ENCODE measurements at places on chromosomes 5 and 9.

GRCh38 chr9:470552-471194, 256.0 kb downstream of the DOCK8 start:
- DNase-seq: no peak

- DNase-seq: no peak
These were observed 17.3 kb upstream of the ITGA1 start for GRCh38 chr5:52770287-52770939.

DNA sequence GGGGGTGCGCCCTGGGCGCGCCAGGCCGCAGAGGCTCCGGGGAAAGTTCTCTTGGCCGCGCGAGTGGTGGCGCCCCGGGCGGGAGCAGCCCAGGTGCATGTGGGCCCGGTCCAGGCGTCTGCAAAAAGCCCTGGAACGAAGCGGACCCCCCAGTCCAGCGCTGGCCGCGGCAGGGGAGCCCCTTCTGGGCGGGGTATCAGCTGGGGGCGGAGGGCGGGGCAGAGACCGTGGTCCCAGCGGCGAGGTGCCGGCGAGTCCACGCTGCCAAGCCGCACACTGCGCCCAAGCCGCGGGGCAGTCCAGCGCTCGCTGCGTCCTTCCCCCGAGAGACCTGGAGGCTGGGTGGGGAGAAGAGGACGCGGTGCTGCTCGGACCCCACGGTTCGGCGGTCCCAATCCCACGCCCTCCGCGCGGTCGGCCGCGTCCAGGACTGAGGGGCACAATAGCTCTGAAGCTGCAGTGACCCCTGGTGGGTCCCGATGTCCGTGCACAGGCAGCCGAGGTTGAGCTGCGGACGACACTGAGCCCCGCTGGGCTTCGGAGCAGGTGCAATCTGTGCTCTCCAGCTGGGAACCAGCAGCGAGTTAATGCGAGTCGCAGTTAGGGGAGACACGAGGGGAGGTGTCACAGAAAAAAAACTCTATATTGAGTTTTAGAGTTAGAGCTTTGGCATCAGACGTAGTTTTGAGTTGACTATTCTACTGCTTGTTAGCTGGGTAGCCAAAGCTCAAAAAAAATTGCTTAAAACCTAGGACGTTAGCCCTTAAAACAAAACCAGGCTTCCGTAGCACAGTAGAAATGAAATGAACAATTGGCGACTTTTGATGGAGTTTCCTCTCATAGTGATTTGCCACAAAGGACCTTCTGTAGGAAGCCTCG, 1.1 kb upstream of the EPB41L4A start:
- DNase-seq: peak; percentile 41

- peak; percentile 15 for DNase-seq
These were observed 26.2 kb upstream of the WDR41 start for GRCh38 chr5:77518304-77518703.

DNA sequence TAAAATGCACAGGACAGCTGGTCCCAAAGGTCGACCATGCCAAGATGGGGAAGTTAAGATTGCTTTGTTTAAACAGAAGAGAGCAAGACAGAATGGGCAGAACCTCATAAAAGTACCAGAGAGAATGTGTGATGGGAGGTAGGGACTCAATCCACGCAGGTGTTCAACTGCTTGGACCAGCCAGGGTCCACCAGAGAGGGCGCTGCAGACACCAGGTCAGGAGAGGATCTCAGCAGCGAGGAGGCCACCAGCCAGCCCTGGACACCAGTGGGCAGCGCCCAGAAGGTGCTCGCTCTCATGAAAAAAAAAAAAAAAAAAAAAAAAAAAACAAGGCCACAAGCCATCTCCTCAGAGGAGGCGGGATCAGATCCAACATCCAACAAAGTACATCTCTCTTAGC, 81.8 kb downstream of the SHC3 start:
- DNase-seq: no peak

GRCh38 chr5:74638970-74639806, 1.3 kb downstream of the ENC1 start:
- peak; percentile 22 for DNase-seq

DNA sequence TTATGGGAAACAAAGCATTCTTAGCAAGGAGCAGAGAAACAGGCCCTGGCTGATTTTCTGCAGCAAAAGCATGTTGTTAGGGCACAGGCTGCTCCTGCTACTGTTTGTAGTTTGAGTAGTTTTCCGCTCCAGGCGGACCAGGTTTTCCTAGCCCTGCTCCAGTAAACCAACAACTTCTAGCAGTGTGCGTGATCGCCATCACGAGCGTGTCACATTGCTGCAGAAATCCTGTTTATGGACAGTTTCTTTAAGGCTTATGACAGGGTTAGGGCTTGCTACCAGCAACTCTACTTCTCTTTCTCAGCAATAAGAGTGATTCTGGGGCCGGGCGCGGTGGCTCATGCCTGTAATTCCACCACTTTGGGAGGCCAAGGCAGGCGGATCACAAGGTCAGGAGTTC, 803.9 kb upstream of the CDH10 start:
- DNase-seq: peak; percentile 64

- no peak for DNase-seq
These were observed 10.6 kb downstream of the CDH12 start for GRCh38 chr5:22842574-22842973.

- DNase-seq: no peak
These were observed 23.7 kb upstream of the PDE8B start for GRCh38 chr5:77186652-77187370.

- no peak for DNase-seq
These were observed 439.1 kb downstream of the RAB3C start for GRCh38 chr5:59021837-59022514.

GRCh38 chr9:96020792-96021550, 145.5 kb downstream of the ERCC6L2 start:
- DNase-seq: no peak

GRCh38 chr5:21623831-21624230, 1229.3 kb downstream of the CDH12 start:
- DNase-seq: no peak

- DNase-seq: peak; percentile 7
These were observed 1.5 kb downstream of the RASGRF2 start for GRCh38 chr5:80961376-80962281.

- DNase-seq: no peak
These were observed 15.6 kb downstream of the TENT4A start for GRCh38 chr5:6728795-6729183.

DNA sequence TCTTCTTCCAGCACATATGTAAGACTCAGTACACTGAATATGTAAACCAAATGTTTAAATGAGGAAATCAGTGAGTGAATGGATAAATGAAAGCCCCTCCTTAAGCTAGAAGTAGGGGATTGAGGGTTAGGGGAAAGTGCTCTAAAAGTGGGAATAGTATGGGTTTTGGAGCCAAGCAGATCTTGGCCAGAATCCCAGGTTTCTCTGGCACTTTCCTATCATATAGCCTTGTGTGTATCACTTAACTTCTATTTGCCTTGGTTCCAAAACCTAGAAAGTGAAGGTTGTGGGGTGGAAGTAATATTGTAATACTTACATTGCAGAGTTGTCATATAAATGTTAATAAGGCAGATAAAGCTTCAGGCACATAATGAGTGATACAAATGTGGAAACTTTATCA, 45.0 kb upstream of the SV2C start:
- DNase-seq: no peak

DNA sequence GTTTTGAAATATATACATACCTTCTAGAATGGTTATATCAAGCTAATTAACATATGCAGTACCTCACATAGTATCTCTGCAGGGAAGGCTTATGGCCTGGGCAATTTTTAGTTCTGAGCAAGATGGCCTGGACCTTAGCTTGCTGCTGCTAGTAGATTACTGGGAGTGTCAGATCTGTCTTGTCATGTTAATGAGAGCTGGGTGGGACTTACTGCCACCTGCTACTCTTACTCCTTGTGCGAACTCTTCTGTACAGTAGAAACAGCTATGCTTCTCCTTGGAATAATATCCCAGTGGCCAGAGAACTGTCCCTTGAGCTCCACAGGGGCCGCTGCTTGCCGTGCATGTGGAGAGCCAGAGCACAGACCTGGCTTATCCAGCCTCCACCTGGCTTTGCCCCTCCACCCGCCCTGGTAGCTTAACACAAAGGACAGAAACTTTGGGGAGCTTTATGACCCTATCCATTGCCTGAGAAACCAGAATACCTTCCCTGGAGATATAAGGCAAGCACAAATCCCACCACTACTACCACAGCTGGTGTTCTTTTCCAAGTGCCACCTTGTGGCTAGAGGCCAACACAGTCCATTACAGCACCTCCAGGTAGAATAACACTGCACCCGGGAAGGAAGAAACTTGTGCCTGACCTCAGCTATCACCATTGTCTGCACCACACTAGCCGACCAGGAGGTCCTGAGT, 74.4 kb upstream of the RUSC2 start:
- DNase-seq: no peak

DNA sequence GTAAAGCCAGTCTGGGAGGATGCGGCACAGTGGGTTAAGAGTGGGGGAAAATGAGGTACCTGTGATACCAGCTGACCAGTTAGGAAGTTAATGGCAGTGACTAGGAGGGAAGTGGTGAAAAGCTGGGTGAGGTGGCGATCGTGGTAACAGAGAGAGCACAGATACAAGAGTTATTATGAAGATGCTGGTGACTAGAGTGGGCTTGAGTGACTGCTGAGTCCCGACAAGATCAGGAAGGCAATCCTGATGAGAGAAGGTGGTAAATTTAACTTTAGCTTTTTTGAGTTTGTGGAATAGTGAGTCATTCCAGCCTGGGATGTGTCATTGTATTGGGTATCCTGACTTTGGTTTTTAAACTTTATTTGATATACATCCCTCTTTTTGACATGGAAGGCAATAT, 38.8 kb downstream of the CMYA5 start:
- no peak for DNase-seq

- DNase-seq: no peak
These were observed 6.4 kb downstream of the GRIA1 start for GRCh38 chr5:153496835-153497234.

- no peak for DNase-seq
These were observed 200.3 kb downstream of the C9orf152 start for GRCh38 chr9:110007477-110008270.

- no peak for DNase-seq
These were observed 233.7 kb downstream of the GLIS3 start for GRCh38 chr9:4066120-4066519.

- no peak for DNase-seq
These were observed 77.4 kb downstream of the MEGF10 start for GRCh38 chr5:127367946-127368465.

GRCh38 chr5:167348251-167348926, 943.1 kb upstream of the WWC1 start:
- no peak for DNase-seq

GRCh38 chr9:211036-211435, 3.6 kb upstream of the DOCK8 start:
- DNase-seq: no peak

DNA sequence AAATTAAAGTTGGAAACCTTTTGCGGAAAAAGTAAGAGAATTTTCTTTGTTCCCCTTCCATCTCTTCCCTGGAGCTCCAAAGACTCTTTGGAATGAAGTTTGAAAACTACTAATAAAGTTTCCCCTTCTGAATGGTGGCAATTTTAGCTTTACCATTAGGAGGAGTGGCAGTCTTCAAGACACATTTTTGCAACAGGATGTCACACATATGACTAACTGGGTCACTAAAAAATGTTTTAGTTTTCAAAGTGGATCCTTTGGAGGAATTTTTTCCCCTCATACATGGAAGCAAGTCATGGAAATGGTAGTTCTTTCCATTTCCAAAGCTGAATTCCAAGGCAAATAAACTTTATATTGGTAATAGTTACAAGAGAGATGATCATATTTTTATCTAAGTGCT, 15.6 kb downstream of the FBXO4 start:
- DNase-seq: no peak

GRCh38 chr9:107307331-107307730, 24.3 kb downstream of the RAD23B start:
- DNase-seq: no peak

DNA sequence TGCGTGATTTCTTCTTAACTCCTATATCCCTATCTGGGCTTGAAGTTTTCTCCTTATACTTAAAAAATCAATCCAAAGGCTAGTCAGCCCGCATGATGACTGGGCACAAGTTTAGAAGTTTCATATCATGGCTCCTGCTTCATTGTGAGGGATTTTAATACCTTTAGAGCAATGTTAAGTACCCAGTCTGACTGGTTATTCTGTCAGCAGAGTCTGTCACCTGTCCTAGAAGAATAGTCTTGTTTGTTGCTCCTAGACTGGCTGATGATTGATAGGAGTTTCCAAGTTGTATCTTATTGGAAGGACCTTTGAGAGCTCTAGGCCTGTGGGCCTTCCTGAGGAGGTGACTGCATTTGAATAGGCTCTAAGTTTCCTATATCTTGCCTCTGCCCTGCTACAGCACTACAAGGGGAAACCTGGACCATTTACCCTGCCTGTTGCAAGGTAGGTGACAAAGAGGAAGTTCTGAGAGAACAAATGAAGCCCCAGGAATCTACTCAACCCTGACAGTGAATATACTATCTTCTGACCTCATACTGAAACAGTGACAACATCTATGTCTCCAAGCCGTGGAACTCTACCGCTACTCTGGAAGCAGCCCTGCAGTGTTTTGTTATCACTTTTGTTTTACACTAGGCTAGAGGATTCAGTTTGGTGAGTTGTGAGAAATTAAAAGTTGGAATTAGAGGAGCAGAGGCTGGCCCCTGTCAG, 66.5 kb downstream of the F2RL2 start:
- no peak for DNase-seq

GRCh38 chr5:137279521-137280231, 219.4 kb downstream of the SPOCK1 start:
- no peak for DNase-seq

DNA sequence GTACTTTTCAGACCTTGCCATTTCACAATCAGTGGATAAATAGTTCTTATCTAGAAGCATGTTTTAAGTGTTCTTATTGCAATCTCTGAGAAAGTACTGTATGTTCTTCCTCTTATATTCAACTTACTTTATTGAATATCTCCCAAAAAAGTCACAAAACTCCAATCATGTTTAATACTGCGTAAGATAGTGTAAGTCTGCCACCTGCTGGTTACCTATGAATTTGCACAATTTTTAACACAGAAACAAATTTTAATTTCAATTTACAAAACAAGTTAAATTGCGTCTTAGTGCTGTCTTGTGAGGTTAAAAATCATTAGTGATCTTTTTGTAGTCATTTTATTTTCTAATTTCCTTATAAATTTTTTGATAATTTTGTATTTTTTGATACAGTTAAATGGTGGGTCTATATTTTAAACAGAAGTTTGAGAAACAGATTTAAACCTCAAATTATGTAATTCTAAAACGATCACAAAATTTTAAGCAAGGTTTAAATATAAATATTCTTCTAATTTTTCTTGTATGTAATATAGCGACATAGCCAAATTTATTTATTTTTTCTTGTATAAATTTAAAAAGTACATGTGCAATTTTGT, 115.8 kb downstream of the EMB start:
- peak; percentile 71 for DNase-seq

- DNase-seq: no peak
These were observed 14.1 kb upstream of the ARHGEF37 start for GRCh38 chr5:149567226-149567625.

- no peak for DNase-seq
These were observed 15.9 kb downstream of the DNLZ start for GRCh38 chr9:136347472-136348256.

DNA sequence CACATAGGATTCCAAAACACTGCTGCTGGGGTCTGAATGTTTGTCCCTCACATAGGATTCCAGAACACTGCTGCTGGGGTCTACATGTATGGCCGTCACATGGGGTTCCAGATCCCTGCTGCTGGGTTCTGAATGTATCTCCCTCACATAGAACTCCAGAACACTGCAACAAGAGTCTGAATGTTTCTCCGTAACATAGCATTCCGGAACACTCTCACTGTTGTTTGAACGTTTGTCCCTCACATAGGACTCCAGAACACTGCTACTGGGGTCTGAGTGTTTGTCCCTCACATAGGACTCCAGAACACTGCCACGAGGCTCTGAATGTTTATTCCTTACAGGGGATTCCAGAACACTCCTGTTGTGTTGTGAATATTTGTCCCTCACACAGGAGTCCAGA, 216.8 kb downstream of the FOXD4L6 start:
- DNase-seq: no peak
